Fibroblast of lung (primary cell): ENCODE measurements at places on chromosomes 11 and 22.

GRCh38 chr11:92460213-92460612 lies 235.6 kb downstream of the FAT3 start:
- no peaks in the 10 kb centered on the region for H3K36me3 ChIP-seq
- no peak overlapping the region for H3K4me3 ChIP-seq
- H3K27ac ChIP-seq = no peak overlapping the region
- no peaks in the 10 kb centered on the region for H3K27me3 ChIP-seq
- no peaks in the 10 kb centered on the region for H3K4me1 ChIP-seq

DNA sequence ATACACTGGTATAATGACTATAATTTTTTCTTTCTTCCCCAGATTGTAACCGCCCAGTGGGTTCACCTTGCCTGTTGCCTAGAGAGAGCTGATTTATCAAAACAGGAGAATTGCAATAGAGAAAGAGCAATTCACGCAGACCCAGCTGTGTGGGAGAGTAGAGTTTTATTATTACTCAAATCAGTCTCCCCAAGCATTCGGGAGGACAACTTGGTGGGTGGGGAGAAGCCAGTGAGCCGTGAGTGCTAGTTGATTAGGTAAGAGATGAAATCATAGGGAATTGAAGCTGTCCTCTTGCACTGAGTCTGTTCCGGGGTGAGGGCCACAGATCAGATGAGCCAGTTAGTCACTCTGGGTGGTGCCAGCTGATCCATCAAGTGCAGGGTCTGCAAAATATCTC lies 73.2 kb downstream of the SLC35F2 start:
- H3K36me3 ChIP-seq = no peaks in the 10 kb centered on the region
- no peaks in the 10 kb centered on the region for H3K4me1 ChIP-seq
- no peak overlapping the region for H3K4me3 ChIP-seq
- DNase-seq = peak; percentile 66
- no peak overlapping the region for H3K27ac ChIP-seq
- no peaks in the 10 kb centered on the region for H3K27me3 ChIP-seq

DNA sequence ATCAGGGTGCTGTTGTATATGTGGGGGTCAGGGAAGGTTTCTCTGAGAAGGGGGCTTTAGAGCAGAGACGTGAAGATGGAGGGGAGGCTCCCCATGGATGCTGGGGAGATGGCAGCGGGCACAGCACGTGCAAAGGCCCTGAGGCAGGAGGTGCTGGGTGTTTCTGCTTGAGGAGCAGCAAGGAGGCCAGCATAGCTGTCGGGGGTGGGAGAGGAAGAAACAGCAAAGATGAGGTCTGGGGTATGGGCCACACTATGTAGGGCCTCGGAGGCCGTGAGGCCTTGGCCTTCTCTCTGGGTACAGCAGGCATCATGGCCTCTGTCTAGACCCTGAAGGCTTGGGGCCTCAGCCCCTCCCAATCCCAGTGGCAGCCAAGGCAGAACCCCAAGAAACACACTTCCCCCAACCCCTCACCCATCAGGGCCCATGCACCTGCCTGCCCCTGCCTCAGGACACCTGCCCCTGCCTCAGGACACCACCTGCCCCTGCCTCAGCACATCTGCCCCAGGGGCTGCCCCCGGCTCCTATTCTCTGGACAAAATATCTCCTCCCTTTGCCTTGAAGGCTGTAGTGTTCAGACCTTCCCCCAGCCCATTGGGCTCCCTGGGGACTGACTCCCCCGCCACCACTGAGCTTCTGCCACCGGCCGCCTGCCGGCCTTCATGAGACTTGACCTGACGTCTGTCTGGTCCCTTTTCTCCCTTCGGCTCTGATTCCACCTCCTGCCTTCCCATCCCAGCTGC lies 6.2 kb downstream of the ALDH3B1 start:
- no peak overlapping the region for H3K27ac ChIP-seq
- H3K4me3 ChIP-seq = no peak overlapping the region
- H3K4me1 ChIP-seq = peaks cover 40% of the 10 kb centered on the region
- H3K36me3 ChIP-seq = peaks cover 8% of the 10 kb centered on the region

- no peaks in the 10 kb centered on the region for H3K36me3 ChIP-seq
- no peak overlapping the region for H3K4me3 ChIP-seq
- H3K27ac ChIP-seq = no peak overlapping the region
Measured at GRCh38 chr22:37503850-37504249, 15.4 kb downstream of the CARD10 start.

DNA sequence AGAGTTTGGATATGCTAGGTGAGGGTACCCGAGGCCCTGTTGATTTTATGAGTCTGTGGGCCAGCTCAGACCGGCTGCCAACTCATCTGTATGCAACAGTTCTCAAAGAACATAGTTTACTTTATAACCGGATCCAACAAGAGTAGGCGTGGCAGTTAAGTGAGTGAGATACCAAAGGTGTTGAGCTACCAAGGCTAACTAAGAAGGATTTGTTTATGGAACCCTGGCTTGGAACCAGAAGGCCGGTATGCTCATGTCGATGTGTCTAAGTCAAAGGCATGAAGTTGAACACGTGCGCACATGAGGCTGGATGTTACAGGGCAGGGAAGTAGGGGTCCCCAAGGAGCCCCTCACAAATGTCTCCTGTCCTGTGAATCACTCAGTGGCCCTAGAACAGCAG lies at the start of gene KCNJ1:
Gene KCNJ1, minus strand, starts transcription at position 20 of the 400 bp plus-strand sequence. CDS start 27,053 bp downstream, outside the sequence.
- H3K27ac ChIP-seq = no peak within 1 kb of the TSS
- H3K36me3 ChIP-seq = no peaks in the 10 kb centered on the region
- H3K4me1 ChIP-seq = peaks cover 2% of the 10 kb centered on the region
- no peak for DNase-seq

- no peak for DNase-seq
- H3K4me3 ChIP-seq = no peak overlapping the region
- H3K27me3 ChIP-seq = no peaks in the 10 kb centered on the region
Measured at GRCh38 chr11:88618327-88619070, 281.0 kb upstream of the CTSC start.

GRCh38 chr11:35365961-35366360 lies 53.4 kb downstream of the SLC1A2 start:
- H3K4me3 ChIP-seq = no peak overlapping the region
- H3K27ac ChIP-seq = no peak overlapping the region
- peaks cover 27% of the 10 kb centered on the region for H3K4me1 ChIP-seq
- no peak for DNase-seq
- no peaks in the 10 kb centered on the region for H3K36me3 ChIP-seq
- no peaks in the 10 kb centered on the region for H3K27me3 ChIP-seq

DNA sequence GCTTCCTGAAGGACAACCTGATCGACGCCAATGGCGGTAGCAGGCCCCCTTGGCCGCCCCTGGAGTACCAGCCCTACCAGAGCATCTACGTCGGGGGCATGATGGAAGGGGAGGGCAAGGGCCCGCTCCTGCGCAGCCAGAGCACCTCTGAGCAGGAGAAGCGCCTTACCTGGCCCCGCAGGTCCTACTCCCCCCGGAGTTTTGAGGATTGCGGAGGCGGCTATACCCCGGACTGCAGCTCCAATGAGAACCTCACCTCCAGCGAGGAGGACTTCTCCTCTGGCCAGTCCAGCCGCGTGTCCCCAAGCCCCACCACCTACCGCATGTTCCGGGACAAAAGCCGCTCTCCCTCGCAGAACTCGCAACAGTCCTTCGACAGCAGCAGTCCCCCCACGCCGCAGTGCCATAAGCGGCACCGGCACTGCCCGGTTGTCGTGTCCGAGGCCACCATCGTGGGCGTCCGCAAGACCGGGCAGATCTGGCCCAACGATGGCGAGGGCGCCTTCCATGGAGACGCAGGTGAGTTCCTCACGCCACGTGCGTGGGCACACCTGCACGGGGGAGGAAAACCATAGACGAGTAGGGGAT lies 1.5 kb downstream of the BCR start:
- peaks cover 9% of the 10 kb centered on the region for H3K4me1 ChIP-seq
- H3K27ac ChIP-seq = no peak overlapping the region
- H3K27me3 ChIP-seq = no peaks in the 10 kb centered on the region
- no peaks in the 10 kb centered on the region for H3K36me3 ChIP-seq

DNA sequence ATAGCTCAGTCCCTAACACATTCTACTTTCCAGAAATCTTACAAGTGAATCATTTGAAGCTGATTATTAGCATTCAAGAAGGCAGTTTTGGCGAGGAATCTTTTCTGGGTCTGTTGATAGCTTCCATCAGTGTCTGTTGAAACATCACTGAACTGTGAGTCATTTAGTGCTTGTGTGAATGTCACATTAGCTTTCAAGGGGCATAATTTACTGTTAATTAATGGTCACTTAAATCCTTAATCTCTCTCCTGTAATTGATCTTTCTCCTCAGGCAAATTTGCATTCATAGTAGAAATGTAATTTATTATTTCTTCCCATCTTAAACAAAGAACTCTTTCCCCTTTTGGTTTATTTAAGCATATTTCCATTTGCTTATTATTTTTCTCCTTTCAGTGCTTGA lies 2.6 kb downstream of the HTR3B start:
- no peaks in the 10 kb centered on the region for H3K4me1 ChIP-seq
- H3K4me3 ChIP-seq = no peak overlapping the region
- H3K27me3 ChIP-seq = no peaks in the 10 kb centered on the region
- no peaks in the 10 kb centered on the region for H3K36me3 ChIP-seq
- DNase-seq = no peak
- H3K27ac ChIP-seq = no peak overlapping the region

- no peaks in the 10 kb centered on the region for H3K27me3 ChIP-seq
- H3K27ac ChIP-seq = no peak overlapping the region
- no peaks in the 10 kb centered on the region for H3K36me3 ChIP-seq
- no peaks in the 10 kb centered on the region for H3K4me1 ChIP-seq
- no peak for DNase-seq
Measured at GRCh38 chr22:47197773-47198500, 435.5 kb downstream of the TBC1D22A start.

- H3K27me3 ChIP-seq = no peaks in the 10 kb centered on the region
- no peak overlapping the region for H3K27ac ChIP-seq
- H3K4me3 ChIP-seq = no peak overlapping the region
- peaks cover 4% of the 10 kb centered on the region for H3K4me1 ChIP-seq
Measured at GRCh38 chr11:125123947-125124617, 12.7 kb upstream of the TMEM218 start.

GRCh38 chr22:27720860-27721259 lies 80.7 kb downstream of the MN1 start:
- H3K27ac ChIP-seq = no peak overlapping the region
- no peak overlapping the region for H3K4me3 ChIP-seq
- no peak for DNase-seq
- no peaks in the 10 kb centered on the region for H3K27me3 ChIP-seq
- H3K36me3 ChIP-seq = no peaks in the 10 kb centered on the region

DNA sequence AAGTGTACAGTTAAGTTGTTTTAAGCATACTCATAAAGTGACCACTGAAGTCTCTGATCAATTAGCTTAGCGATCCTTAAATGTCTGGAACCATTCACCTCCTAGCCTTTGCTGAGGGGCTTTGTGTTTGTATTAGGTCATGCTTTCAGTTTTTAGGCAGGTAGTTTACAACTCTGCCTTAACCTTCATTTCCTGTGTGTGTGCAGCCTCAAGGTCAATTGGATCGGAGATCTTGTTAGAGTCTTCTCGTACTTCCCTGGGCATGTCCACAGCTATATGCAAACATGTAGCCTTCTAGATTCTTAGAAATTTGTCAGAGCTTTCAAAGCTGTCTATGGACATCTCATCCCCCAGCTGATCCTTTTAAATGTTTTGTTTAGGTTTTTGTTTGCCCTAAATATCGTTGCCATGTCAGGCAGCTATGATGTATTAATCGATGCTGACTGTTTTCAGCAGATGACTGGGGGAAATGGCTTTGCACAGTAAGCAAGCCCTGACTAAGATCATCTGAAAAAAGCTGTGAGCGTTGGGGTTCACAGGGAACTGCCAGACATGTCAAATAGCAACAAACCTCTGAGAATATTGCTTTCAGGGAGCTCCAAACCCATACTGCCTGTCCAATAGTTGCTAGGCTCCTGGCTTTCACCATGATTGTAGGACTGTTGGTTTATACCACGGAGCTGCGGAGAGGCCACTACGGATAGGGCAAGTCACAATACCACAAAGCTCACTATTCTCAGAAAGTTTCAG lies 45.6 kb downstream of the GLYAT start:
- no peaks in the 10 kb centered on the region for H3K27me3 ChIP-seq
- H3K27ac ChIP-seq = no peak overlapping the region
- no peak for DNase-seq
- H3K4me1 ChIP-seq = no peaks in the 10 kb centered on the region
- H3K36me3 ChIP-seq = no peaks in the 10 kb centered on the region
- H3K4me3 ChIP-seq = no peak overlapping the region

DNA sequence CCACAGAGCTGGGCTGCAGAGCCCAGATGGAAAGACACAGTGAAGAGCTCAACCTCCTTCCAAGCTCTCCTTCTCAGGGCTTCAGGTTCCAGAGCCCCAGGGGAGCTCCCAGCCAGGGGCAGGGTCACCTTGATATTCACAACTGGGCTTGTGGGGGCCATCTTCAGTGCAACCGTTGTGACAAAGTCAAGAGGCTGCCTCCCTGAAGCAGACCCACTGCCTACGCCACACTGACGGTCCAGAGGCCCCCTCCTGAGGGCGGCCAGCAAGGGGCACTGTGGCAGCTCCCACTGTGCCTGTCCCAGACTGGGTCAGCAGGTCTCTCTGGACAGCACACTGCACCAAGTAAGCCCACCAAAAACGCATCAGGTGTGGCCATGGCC lies 84.1 kb downstream of the DGCR2 start:
- H3K4me1 ChIP-seq = no peaks in the 10 kb centered on the region
- H3K27ac ChIP-seq = no peak overlapping the region
- peaks cover 12% of the 10 kb centered on the region for H3K36me3 ChIP-seq
- H3K27me3 ChIP-seq = no peaks in the 10 kb centered on the region
- no peak overlapping the region for H3K4me3 ChIP-seq

DNA sequence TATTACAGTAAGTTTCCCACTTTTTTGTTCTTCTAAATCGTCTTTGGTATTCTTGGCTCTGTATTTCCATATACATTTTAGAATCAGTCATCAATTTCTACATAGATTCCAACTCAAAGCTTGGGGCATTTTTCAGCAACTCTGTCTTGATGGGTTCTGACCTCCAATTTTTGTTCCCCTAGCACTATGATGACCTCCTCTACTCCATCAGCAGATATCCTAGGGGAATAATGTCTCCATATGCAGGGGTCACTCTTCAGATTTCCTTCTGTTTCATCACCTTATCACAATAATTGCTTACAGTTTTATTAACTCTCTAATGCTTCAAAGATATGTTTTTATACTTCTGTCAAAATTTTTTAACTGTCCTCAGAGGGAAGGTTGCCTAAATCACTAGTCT lies 91.3 kb upstream of the TP53AIP1 start:
- no peak overlapping the region for H3K4me3 ChIP-seq
- no peaks in the 10 kb centered on the region for H3K36me3 ChIP-seq
- H3K4me1 ChIP-seq = no peaks in the 10 kb centered on the region
- DNase-seq = no peak

GRCh38 chr11:8067929-8068575 lies 13.0 kb upstream of the TUB start:
- no peak overlapping the region for H3K4me3 ChIP-seq
- peaks cover 13% of the 10 kb centered on the region for H3K4me1 ChIP-seq
- DNase-seq = no peak
- H3K27ac ChIP-seq = no peak overlapping the region
- no peaks in the 10 kb centered on the region for H3K36me3 ChIP-seq

- H3K27ac ChIP-seq = no peak overlapping the region
- H3K4me3 ChIP-seq = no peak overlapping the region
- no peaks in the 10 kb centered on the region for H3K4me1 ChIP-seq
- no peaks in the 10 kb centered on the region for H3K36me3 ChIP-seq
- peak; percentile 8 for DNase-seq
Measured at GRCh38 chr11:72160319-72160718, 24.8 kb downstream of the FOLR3 start.

DNA sequence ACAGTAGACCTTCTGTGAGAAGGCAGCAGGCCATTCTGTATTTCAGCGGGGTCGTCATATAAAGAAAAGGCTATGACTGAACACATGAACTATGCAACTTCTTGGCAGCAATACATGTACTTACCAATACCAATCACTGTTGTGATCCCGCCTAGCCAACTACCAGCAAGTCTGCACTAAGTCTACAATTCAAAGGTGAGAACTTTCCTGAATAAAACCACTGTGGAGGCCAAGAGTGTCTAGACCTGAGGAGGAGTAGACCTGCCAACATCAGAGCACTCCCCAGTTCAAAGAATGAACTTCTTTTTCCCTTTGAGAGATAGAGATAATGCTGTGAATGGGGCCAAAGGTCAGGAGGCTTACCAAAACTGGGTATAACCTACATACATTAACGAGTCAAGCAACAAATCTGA lies 108.2 kb downstream of the SIK3 start:
- H3K36me3 ChIP-seq = no peaks in the 10 kb centered on the region
- DNase-seq = peak; percentile 90
